Adrenal gland (tissue), 19 donors: ENCODE measurements at places on chromosomes 5 and 9. TPM values are rescaled to one million over a fixed set of nuclear protein-coding genes. Genes with fewer than 3 reads are reported as not detected.

Gene CCDC180
- total RNA-seq, result 7.3 TPM

GRCh38 chr9:129336601-129337331, 158.7 kb upstream of the IER5L start:
- no peak for DNase-seq

- DNase-seq, result no peak
These were observed 39.3 kb upstream of the RAD23B start for GRCh38 chr9:107243742-107244141.

DNA sequence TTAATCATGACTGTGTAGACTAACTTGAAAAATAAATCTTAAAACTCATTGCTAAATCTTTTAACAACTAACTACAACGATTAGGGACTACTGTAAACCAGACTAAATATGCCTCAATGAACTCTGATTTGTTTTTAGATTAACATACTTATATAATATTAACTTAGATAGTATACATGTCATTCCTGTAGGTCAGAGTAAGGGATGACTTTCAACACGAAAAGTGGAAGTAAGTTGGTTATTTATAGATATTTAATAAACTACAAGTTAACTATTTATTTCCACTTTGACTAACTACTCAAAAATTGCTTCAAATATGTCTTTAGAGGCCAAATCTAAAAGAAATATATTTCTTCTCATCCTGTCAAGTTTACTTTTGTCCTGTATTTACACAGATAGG, 795.6 kb downstream of the PTPRD start:
- DNase-seq, result no peak

GRCh38 chr5:100575815-100576214, 40.6 kb downstream of the FAM174A start:
- DNase-seq, result no peak
